H7 (cell line): ENCODE measurements at places on chromosomes 11 and 22.

GRCh38 chr11:68373815-68374501 is 61.6 kb downstream of the LRP5 start:
- DNase-seq = no peak

- DNase-seq = no peak
Measured at GRCh38 chr11:59669611-59670009, 773 bp upstream of the PATL1 start.

- DNase-seq = no peak
Measured at GRCh38 chr11:125292100-125292499, 127.5 kb downstream of the PKNOX2 start.

GRCh38 chr22:46675938-46676337 is 55.8 kb downstream of the GRAMD4 start:
- DNase-seq = no peak

GRCh38 chr11:16987205-16987568 is 27.0 kb downstream of the PLEKHA7 start:
- peak; percentile 82 for DNase-seq

- peak; percentile 78 for DNase-seq
Measured at GRCh38 chr11:64379817-64380709, 21.1 kb downstream of the RPS6KA4 start.

- DNase-seq = no peak
Measured at GRCh38 chr11:31069447-31070205, 299.9 kb downstream of the DCDC1 start.

- no peak for DNase-seq
Measured at GRCh38 chr11:120547811-120548681, 36.5 kb downstream of the GRIK4 start.

DNA sequence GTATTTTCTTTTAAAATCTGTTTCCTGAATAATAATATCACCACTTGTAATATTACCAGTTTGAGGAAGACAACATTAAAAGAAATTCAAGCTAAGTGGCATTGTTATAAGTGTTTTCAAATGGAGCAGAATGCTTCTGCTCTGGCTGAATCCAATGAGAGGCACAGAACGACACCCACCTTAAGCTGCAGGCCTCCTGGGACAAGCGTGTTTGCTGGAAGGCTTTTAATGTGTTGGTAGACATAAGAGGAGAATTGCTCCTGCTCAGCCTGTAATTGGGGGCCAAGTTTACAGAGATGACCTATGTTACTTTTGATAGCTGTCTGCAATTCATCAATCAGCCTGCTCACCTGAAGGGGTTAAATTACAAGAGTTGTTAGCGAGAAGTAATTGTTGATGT is 242.2 kb downstream of the DCDC1 start:
- no peak for DNase-seq

DNA sequence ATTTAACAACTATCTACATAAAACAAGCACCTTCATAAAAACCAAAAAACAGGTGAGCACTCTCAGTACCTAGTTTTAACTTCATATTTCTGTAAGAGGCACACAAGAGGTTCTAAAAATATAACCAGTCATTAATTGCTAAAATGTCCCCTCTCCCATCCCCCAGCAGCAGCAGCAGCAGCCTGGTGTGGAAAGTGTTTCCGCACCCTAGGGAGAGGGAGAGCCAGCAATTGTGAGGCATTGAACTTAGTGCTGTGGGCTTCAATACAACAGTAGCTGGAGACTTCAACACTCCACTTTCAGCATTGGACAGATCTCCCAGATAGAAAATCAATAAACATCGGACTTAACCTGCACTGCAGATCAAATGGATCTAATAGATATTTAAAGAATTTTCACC is 1158.5 kb downstream of the JRKL start:
- DNase-seq = peak; percentile 4

GRCh38 chr11:18299721-18300120 is 22.2 kb downstream of the HPS5 start:
- DNase-seq = no peak

DNA sequence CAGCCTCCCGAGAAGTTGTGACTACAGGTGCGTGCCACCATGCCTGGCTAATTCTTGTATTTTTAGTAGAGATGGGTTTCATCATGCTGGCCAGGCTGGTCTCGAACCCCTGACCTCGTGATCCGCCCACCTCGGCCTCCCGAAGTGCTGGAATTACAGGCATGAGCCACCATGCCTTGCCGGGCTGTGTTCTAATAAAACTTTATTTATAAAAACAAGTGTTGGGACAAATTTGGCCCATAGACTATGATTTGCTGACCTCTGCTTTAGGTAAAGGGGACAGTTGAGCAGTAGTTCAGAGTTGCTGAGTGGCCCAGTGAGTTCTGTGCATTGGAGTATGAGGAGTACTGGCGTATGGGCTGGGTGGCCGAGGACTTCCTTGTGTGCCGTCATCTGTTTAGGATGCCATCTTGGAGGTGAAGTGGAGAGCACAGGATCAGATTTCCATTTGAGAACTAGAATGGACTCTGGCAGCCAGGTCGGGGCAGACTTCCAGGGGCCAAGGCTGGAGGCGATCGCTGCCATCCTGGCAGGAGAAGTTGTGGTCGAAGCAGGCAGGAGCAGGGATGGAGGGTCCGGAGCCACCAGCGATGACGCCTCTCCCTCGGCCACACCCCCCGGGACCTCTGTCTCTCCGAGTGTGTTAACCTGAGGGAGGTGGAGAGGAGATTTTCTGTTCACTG is 43.8 kb downstream of the FBLN1 start:
- peak; percentile 43 for DNase-seq

- no peak for DNase-seq
Measured at GRCh38 chr11:25901415-25901814, 430.5 kb upstream of the ANO3 start.

DNA sequence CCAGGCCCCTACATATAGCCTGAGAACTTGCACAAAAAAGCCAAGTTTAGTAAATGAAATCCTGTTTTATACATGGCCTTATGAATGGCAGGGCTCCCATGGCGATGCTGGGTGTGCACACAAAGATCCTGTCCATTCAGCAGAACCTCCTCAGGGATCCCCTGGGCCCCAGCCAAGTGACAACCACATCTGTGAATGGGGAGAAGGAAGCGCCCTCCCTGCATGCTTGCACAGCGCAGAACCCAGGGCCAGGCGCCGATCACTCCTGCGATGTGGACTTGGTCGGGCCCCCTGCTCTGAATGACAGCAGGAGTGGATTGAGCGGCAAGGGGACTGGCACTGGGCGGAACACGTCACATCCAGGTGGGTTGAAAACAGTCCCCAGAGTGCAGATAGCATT is 4.5 kb upstream of the CDC42EP2 start:
- DNase-seq = no peak

DNA sequence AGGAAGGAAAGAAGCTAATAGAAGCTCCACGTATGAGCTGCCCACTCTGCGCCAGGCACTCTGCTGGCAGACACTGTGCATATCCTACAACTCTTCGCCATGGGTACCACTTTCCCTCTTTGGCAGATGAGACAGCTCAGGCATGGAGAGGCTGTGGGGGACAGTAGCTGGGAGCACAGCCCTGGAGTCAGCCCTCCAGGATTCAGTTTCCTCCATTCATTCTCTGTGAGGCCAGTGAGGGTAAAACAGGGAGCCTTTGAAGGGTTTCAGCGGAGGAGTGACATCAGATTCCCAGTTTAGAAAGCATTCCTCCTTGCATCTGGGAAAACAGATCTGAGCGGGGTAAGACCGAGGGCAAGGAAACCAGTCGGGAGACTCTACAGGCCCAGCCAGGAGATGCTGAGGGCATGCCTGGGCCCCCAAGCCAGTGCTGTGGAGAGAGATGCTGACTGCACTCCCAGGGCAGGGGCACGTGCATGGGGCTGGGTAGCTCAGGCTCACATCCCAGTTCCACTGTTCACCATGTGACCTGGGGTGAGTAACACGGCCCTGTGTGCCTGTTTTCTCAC is 58.3 kb upstream of the EMID1 start:
- no peak for DNase-seq

DNA sequence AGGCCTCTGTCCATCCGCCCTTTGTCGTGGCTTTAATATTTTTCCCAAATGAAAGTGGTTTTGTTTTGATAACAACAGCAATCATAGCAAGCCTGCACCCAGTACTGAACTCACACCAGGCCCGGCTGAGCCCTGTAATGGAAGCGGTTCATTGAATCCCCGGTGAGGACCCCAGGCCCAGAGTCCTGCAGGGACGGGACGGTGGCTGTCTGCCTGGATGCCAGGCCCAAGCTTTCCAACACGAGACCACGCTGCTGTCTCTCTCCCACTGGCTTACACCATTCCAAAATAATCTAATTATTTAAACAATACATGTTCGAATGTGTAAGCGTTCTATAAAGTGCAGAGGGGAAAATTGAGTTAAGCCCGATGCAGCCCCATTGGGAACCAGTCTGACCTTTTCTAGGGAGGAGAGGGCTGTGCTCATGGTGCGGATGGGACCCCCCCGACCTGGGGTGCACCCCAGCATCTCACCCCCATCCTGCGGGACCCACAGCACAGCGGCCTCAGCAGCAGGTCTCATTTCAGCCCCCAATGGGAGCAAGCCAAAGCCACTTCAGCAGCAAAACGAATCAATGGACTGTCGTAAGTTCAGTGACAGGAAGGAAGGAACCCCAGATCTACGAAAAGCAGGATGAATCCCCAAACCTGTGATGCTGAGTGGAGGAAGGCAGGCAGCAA is 1046.9 kb downstream of the BRD1 start:
- no peak for DNase-seq

GRCh38 chr11:28296426-28296825 is 188.2 kb downstream of the METTL15 start:
- no peak for DNase-seq

DNA sequence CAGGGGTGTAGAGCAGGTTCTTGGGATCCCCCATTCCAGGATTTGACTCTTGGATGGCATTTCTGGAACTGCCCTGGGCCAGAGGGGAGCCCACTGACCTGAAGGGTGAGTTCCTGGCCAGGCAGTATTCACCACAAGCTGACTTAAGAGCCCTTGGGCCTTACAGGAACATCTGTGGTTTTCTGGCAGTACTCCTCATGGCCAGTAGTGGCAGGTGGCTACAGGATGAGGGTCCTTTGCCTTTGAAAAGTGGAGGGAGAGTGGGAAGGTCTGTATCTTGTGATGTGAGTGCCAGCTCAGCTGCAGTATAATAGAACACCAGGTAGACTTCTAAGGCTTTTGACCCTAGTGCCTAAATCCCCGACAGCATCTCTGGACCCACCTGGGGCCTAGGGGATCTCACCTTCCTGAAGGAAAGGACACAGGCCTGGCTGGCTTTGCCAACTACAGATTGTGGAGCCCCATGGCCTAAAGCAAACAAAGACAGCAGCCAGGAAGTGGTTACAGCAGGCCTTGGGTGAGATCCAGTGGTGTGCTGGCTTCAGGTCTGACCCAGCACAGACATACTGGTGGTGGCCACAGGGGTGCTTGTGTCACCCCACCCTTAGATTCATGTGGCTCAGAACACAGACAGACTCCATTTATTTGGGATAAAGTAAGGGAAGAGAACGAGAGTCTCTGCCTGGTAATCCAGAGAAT is 9.0 kb downstream of the OR51S1 start:
- DNase-seq = no peak

DNA sequence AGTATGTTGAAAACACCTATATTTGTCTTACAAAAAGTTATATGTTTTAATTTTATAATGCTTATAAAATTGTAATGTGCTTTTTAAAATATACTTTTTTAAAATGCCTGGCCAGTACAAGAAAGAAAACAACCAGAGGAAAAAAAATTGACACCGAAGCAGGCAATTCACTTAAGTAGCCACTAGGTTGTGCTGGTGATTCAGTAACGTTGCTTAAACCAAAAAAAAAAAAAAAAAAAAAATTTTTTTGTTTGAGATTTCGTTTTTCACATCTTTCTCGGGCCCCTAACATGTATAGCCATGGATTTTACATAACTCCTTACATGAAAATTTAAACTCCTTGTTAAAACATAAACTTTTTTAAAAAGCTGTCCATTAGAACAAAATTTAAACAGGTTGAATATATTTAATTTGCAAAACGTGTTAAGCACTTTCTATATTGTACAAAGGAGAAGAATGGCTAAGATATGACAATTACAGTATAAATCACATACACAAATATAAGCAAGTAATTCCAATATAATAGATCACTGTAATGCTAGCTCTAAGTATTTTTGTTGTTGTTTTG is 9.2 kb downstream of the OR8B4 start:
- DNase-seq = peak; percentile 38

DNA sequence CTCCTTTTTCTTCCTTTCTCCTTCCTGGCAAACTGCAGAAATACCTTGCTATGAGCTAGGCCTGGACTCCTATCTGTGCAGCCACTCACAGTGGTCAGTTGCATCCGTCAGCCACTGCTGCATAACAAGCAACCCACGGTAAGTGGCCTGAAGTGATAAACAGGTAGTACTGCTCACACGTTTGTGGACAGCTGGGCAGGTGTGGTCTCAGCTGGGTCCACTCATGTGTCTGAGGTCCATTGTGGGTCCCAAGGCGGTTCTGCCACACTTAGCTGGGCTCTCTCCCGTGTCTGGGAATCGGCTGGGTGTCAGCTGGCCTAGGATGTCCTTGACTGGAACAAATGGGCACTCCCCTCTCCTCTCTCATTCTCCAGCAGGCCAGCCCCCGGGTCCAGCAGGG is 109.3 kb downstream of the BRD1 start:
- DNase-seq = peak; percentile 30

DNA sequence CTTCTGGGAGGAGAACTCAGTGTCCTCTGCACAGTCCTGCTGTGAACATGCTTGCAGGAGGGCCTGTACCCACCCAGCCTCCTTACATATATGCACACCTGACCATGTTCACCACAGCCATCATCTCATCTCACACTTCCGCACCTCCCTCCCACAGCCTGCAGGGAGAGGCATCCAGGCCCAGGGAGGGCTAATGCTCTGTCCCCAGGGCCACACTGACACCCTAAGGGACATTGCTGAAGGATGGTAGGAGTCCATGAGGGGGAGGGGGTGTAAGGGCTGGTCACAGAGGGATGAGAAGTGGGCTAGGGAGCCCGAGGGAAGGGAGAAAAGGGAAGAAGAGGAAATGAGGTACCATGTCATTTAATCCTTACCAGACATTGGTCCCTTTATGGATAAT is 4.4 kb upstream of the KCNC1 start:
- no peak for DNase-seq

GRCh38 chr11:86578727-86579405 is 93.5 kb downstream of the ME3 start:
- DNase-seq = no peak

DNA sequence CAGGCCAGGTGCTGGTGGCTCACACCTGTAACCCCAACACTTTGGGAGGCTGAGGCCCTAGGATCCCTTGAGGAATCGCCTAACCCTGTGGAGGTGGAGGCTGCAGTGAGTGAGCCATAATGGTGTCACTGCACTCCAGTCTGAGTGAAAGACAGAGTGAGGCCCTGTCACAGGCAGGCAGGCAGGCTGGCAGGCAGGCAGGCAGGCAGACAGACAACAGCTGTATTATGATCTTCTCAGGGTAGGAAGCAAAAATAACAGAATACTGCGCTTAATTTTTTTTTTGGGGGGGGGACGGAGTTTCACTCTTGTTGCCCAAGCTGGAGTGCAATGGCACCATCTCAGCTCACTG is 3901.6 kb upstream of the OR11H1 start:
- DNase-seq = no peak

GRCh38 chr11:108486828-108487227 is 11.4 kb downstream of the POGLUT3 start:
- DNase-seq = no peak
